ENCODE measurements at places on chromosomes 12 and 14. TPM values are rescaled to one million over a fixed set of nuclear protein-coding genes. Genes with fewer than 3 reads are reported as not detected.

The CCDC77 gene
- 12.9 TPM for total RNA-seq

DNA sequence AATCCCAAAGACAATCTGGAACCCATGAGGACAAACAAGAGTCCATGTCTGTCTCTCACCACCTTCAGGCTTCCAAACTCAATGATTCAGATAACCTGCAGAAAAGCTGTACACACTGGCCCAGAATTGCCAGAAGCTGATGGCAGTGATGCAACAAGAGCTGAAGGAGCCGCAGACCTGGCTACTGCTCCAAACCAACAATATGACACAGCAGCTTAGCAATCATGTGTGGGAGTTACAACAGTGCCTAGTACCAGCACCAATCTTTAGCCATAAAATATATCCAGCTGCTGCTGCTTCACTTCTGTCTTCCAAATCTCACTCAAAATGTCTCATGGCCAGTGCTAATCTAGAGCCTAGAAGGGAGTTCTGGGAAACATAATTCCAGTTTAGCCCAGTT is 22.0 kb downstream of the RPS6KA5 start:
- no peak for DNase-seq

The SERPINA10 gene
- not detected for total RNA-seq

- DNase-seq, result no peak
Measured at GRCh38 chr12:116637589-116638150, 78.5 kb downstream of the MAP1LC3B2 start.

DNA sequence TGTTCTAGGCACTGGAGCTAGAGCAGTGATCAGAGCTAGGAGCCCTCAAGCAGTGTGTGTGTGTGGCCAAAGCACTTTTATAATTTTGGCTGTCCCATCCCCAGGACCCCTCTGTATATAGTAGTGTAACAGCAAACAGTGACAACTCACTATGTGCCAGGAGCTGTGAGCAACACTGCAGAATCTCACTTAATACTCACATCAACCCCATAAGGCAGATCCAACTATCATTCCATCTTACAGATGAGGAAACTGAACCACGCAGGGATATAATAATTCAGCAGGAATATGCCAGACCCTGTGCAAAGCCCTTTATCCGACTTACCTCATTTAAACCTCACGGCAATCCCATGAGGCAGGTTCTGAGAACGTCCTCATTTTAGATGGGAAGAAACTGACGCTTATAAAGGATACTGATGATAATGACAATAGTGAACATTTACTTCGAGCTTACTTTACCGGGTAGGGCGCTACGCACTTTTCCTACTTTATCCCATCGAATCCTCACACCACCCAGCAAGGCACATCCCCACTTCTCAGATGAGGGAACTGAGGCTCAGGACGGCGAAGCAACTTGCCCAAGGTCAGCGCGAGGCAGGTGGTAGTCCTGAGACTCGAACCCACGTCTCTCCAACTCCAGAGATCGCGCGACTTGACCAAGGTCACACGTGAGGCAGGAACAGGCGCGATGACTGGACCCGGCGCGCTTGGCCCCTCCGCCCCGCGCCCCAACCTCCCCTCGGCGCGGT is 687 bp downstream of the RAB35 start:
- peak; percentile 37 for DNase-seq

GRCh38 chr12:97748298-97748697 is 285.7 kb downstream of the RMST start:
- no peak for DNase-seq

DNA sequence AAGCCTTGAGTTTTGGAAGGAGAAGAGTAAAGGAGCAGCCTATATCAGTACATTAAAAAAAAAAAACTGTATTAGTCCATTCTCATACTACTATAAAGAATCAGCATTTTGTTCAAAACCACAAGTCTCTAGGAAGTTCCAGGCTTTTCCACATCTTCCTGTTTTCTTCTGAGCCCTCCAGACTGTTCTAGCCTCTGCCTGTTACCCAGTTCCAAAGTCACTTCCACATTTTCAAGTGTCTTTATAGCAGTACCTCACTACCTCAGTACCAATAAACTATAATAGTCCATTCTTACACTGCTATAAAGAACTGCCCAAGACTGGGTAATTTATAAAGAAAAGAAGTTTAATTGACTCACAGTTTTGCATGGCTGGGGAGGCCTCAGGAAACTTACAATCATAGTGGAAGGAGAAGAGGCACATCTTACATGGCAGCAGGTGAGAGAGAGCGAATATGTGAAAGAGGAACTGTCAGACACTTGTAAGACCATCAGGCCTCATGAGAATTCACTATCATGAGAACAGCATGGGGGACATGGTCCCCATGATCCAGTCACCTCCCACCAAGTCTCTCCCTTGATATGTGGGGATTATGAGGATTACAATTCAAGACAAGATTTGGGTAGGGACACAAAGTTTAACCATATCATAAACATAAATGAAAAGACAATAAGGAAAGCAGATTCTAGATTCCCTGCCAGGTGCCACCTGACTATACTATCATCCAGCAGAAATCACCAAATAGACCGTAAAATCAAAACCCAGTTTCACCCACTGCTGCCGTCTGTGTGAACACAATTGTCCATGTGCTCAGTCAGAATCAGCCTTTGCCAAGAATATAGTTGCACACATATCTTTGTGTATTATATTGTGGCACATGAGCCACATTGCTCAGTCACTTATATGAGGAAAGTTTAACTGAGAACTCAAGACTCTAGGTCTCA is 27.8 kb downstream of the TOGARAM1 start:
- no peak for DNase-seq

DNA sequence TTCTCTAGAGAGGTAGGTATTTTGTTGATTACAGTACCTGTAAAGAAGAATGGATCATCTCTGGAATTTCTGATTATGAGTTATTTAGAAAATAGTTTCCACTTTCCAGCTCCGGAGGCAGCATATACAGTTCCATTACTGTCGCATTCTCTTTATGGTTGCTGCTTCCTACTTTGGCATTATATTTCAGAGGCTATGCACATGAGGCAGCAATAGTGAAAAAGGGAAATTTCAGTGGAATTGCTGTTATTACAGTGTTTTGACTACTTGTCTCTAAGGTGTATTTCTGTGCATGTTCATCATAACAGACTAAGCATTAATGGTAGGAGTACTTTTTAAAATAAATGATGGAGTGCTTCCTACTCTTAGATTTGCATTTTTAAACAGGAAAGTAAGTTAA is 10.2 kb downstream of the GNG2 start:
- DNase-seq, result no peak

GRCh38 chr14:35539969-35540368 is 6.0 kb downstream of the INSM2 start:
- no peak for DNase-seq

- DNase-seq, result no peak
Measured at GRCh38 chr14:22526218-22526617, 62.8 kb downstream of the DAD1 start.

The TPH2 gene
- total RNA-seq, result not detected

DNA sequence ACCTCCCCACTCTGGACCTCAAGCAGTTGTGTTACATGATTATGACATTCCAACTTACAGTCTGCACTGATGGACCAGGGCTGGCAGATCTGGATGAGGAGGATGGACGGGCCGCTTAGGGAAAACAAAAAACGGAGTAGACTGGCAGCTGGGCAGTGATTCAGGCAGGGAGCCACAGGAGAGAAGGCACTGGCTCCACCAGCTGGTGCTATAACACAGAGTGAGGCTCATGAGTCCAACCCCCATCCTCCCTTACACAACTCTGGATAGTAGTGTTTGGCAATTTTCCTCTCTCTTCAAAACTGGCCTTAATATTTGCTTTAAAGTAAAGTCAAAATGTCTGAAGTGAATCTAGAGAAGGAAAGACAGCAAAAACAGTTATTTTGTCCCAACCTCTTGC is 9.7 kb upstream of the RIC8B start:
- DNase-seq, result no peak

DNA sequence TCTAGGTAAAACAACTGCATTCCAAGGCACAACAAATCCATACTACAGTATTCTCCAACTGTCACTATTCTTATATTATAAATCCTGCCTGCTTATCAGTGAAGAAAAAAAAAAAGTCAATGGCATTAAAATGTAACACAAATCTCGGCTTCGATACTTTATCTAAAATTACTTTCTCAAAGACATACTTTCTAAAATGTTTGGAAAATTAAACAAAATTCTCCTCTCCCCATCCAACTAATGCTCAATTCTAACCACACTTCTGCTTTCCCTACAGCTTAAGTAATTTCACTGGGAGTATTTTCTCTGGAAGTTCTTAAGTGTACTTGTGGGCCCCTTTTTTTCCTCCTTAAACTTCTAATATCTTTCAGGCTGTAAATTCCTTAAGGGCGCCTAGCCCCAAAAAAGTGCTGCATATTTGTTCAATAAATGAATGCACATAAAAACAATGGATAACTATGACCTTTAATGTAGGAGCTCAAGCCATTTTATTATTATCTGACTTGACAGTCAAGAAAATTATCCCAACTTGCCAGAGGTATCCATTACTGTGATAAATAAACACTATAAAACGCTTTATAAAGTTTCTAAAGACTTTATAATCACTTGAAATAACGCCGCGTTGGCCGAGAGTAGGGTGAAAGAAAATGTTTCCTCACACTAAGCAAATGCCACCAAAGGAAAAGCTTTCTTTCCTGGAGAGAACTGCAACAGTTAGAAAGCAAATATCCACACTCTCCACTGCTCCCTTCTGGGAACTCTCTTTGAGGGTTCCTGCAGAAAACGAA is 977 bp downstream of the HEATR5A start:
- peak; percentile 61 for DNase-seq

DNA sequence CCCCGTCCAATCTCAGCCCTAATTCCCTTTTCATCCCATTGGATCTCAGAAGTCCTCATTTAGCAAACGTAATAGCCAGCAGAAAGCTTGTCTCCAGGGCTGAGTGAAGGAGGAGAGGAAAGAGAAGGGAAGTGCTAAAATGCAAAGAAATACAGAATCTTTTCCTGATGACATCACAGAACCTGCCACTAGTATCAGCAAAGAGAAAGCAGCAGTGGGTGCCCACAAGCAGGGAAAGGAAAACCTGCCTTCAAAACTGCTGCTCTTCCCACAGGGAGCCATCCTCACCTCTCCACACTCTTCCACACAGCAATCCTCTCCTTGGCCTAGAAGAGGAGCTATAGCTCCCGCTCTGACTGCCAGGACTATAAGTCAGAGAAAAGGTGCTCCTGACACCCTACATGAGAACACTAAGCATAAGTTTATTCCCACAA is 11.3 kb downstream of the MED13L start:
- DNase-seq, result peak; percentile 40

DNA sequence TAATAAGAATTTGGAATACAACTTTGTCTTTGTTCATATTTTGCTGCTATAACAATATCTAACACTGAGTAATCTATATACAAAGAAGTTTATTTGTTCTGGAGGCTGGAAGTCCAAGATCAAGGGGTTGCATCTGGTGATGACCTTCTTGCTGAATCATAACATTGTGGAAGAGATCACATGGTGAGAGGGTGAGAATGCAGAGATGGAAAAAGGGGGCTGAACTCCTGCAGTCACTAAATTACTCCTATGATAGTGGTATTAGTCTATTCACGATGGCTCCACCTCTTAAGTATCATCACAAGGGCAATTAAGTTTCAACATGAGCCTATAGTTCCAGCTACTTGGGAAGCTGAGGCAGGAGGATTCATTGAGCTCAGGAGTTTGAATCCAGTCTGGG is 4.5 kb upstream of the AKAP6 start:
- no peak for DNase-seq

GRCh38 chr12:59149995-59150642 is 229.8 kb upstream of the LRIG3 start:
- peak; percentile 89 for DNase-seq

The BATF gene
- total RNA-seq, result not detected

The MYF6 gene
- not detected for total RNA-seq

The PRH1 gene
- 16.2 TPM for total RNA-seq

DNA sequence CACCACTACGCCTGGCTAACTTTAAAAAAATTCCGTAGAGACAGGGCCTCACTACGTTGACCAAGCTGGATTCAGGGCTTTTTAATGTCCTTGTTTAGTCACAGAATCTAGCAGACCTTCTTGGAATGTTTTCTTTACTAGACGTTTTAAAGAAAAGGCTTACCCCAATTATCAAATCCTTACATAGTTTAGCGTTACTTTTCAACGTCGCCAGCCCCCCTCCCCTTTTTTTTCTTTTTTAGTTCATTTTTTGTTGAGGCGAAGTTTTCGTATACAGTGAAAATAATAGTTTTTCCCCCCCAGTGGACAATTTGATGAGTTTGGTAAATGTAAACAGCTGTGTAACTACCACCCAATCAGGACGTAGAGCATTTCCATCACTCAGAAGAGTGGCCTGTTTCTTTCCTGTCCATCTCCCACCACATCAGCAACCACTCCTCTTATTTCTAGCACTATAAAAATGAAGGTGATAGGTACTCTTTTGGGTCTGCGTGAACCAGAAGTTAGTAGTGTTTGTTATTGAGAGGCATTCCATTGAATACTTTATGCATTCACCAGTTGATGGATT is 753 bp upstream of the DLGAP5 start:
- no peak for DNase-seq

GRCh38 chr14:67357969-67358354 is 1.6 kb downstream of the ATP6V1D start:
- DNase-seq, result no peak

GRCh38 chr14:27863166-27863565 is 903.4 kb upstream of the FOXG1 start:
- DNase-seq, result no peak

- DNase-seq, result no peak
Measured at GRCh38 chr12:115799610-115800009, 477.9 kb downstream of the MED13L start.

DNA sequence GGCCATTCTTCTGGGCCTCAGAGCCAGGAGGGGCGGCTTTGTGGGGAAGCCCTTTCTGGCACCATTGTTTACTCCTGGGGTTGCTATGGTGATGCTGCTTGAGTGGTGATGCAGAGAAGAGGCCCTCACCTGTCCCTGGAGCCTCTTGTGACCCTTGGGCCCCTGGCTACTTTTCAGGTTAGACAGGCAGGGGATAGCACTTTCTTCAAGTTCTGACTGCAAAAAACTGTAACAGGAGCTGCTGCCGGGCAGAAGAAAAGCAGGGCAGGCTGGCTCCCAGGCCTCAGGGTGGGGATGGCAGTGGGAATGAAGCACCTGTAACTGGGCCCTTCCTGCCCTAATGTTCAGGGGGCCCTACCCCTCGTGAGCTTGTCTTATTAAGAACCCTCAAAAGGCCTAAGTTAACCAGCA is at the start of gene TEX52:
TSS of gene TEX52 (minus strand) at position 19 of the 411 bp plus-strand sequence. CDS start at position 6, 13 bp downstream.
- DNase-seq, result no peak

The ASCL4 gene
- total RNA-seq, result not detected

GRCh38 chr14:69335371-69335771 is 62.7 kb downstream of the ERH start:
- no peak for DNase-seq

- DNase-seq, result no peak
Measured at GRCh38 chr12:9066755-9067423, 48.8 kb downstream of the A2M start.
